ENCODE measurements at places on chromosomes 5 and 9.

DNA sequence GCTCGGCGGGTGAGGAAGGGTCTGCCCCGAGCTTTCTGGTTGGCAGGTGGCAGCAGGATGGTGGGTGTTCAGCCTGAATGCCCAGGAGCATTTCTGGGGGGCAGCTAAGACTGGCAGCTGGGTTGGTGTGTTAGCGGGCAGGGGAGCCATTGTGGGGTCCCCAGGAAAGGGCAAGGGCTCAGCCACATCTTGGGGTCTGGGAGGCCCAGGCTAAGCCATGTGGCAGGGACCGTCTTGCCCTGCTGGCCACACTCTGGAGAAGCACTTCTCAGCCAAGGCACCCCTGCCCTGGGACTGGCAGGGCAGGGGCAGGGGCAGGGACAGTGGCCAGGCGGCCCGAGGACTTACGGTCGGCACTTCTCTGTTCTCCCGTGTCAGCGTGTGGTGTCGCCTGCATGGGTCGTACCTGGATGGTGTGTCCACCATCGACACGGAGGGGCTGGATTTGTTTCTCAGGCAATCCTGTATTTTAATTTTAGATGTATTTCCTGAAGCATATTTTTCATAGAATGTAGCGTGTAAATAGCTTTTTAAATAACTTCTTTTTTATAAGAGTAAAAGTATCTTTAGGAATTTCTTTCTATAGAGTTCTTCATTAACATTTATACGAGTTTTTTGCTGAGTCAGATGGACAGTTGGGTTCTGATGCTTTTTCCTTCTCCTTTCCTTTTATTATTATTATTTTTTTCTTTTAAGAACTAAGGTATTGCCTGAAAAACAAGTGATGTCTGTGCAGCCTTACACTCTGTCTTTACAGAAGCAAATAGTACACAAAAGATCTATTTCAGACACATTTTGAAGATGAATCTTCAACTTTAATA is 102.0 kb downstream of the PHF2 start:
- no peak for DNase-seq

- DNase-seq = no peak
These were observed at the start of gene CYSRT1 for GRCh38 chr9:137224830-137225694. Gene CYSRT1 (plus strand): TSS chr9:137225174. CDS start chr9:137225622, 448 bp downstream.

- no peak for DNase-seq
These were observed 338.2 kb downstream of the NPR3 start for GRCh38 chr5:33049298-33049697.

DNA sequence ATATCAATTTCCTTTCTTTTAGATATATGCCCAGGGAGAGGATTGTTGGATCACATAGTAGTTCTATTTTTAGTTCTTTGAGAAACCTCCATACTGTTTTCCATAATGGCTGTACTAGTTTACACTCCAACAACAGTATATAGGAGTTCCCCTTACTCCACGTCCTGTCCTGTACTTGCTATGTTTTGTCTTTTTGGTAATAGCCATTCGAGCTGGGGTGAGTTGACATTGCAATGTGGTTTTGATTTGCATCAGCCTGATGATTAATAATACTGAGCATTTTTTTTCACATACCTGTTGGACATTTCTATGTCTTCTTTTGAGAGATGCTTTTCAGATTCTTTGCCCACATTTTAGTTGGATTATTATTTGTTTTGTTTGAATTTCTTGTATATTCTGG is 445.9 kb downstream of the NTRK2 start:
- DNase-seq = no peak

DNA sequence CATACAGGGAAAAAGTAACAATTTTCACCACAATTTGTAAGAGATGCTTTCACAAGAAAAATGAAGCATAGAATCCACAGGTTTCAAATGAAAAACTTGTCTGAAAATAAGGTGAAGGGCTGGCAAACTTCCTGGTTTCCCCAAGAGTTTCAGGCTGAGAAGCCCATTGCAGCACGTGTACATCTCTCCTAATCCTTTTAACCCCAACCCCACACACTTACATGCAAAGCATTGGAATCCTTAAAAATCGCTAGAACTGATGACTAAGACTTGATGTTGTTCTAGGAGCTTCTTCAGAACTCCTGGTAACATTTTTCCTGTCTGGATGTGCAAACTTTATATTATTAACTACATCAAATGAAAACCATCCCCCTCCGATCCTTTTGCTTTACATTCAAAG is 317.8 kb upstream of the RGMB start:
- DNase-seq = no peak

- no peak for DNase-seq
These were observed 632.4 kb upstream of the TYRP1 start for GRCh38 chr9:12060811-12061210.

DNA sequence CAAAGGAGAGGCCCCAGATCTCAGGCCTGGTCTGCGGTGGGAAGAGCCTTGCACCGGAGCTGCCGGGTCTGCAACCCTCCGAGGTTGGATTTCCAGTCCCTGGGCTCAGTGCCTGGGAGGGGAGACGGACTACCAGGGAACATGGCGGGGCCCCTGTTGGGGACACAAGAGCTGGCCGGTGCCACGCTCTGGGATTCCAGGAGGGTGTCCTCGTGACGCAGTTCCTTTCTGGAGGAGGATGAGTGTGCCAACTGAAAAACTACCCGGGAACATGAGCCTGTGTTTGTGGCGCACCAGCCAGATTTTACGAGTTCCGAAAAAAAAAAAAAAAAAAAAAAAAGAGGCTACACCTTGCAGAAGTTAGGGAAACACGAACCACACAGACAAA is 9.0 kb downstream of the NRARP start:
- no peak for DNase-seq

DNA sequence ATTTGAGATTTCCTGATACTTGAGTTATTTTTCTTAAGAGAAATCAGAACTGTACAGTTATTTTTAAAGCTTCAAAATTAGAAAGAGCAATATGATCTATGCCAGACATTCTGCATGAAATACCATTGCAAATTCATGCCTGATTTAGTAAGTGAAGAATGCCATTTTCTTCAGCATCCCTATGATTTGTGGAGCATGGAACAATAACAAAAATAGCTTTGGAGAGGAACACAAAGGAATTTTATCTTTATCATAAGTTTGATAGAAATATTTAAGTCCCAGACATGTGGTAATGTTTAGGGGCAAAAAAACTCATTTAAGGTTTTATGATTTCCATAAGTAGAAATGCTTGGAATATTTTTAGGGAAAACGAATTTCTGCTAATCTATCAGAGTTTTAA is 1863.4 kb downstream of the EFNA5 start:
- DNase-seq = no peak

DNA sequence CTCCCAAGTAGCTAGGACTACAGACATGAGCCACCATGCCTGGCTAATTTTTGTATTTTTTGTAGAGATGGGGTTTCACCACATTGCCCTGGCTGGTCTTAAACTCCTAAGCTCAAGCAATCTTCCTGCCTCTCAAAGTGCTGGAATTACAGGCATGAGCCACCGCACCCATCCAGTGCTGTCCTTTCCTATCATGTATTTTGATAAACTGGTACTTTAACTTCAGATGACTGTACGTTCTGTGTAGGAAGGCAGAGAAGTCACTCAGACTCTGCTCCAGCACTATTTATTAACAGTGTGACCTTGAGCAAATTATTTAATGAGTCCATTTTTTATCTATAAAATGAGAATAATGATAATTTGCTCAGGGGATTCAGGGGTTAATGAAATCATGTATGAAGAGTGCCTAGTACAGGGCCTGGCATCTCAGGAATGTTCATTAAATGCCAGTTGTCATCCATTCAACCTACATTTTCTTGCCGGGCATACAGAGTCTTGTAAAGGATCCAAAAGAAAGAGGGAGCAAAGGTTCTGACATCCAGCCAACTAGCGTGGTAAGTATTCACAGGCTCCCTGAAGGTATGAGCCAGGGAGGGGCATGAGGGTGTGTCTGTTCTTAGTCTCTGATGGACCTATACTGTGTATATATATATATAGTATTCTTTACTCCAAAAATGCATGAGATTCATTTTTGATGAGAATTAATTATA is 201.9 kb downstream of the PBX3 start:
- no peak for DNase-seq

DNA sequence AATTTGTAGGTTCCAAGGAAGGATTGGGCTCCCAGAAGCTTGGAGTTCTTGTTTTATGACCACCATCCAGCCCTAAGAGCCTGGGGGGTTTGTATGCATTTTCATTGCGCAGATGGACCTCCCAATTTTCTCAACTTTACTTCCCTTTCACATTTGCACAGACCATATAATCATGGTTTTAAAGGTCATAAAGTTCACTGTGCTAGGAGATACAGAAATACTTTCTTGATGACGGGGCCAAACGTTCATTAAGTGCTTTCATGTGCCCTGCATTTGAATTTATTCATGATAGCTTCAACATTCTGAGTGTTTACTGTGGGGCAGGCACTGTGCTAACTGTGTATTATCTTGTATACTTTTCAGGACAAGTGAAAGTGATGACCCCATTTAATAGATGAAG is 51.5 kb downstream of the WWC1 start:
- DNase-seq = no peak

DNA sequence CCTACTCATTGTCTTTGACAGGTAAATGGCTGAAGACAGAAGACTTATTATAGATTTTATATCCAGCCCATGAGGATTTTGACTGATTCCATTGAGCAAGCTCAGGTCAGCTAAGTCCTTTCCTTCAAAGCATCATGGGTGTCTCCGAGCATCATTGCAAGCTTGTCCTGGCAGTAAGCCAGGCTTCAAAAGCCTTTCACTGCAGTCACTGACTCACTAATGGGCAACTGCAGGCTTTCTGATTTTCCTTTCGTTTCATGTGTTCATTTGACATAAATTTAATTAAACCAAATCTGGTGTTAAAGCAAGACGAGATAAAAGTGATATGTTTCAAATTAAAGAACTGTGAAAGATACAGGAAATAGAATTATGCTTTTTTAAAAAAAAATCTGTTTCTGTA is 426.2 kb downstream of the ANXA1 start:
- DNase-seq = no peak

DNA sequence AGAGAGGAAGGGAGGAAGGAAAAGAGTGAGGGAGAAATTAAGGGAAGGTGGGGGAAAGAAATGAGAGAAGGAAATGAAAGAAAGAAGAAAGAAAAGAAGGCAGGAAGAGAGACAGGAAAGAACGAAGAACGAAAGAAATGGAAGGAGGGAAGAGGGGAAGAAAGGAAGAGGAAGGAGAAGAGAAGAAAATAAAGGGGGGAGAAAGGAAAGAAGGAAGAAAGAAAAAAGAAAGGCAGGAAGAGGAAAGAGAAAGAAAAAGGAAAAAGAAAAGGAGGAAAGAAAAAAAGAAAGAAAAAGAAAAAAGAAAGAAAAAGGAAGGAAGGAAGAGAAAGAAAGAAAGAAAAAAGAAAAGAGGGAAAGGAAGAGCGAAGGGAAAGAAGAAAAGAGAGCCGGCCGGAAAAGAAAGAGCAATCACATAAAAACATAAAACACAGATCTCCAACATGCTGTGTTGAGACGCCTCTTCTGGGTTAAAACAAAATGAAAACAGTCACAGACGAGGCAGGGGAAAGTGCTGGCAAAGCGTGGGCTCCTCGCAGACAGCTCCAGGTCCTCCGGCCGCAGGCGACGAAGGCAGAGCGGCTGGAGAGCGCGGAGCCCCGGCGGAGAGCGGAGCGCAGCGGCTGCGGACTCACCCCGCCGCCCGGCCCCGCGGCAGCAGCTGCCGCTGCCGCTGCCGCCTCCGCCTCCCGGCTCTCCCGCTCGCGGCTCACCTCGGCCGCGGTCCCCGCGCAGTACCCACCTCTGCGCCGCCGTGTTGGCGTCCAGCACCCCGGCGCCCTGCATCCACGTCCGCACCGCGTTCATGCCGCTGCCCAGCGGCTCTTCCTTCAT is 896 bp downstream of the EBF1 start:
- DNase-seq = no peak

GRCh38 chr9:125929846-125930245 is 182.7 kb downstream of the PBX3 start:
- no peak for DNase-seq

GRCh38 chr5:78727786-78728761 is 79.5 kb upstream of the LHFPL2 start:
- no peak for DNase-seq

DNA sequence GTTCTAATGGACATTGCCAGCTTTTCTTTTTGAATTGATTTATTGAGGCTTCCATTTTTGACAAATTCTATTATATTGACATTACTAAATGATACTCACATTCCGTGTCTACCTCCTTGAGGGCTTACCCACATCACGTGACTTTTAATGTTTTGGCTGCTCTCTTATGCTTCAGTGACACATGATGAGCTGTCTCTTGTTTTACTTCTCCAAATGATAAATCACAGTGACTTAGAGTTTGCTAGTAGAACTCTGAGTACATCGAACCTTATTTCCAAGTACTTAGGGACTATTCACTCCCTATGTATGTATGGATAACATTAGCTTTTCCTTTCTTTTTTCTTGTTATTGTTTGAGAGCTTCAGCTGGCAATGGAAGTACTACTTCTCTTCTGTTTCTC is 169.8 kb upstream of the KCNN2 start:
- DNase-seq = no peak

- DNase-seq = no peak
These were observed 379.7 kb downstream of the PSAT1 start for GRCh38 chr9:78676623-78677022.

- DNase-seq = no peak
These were observed 26.4 kb upstream of the TTC39B start for GRCh38 chr9:15333376-15333881.

- no peak for DNase-seq
These were observed 119.1 kb upstream of the RASEF start for GRCh38 chr9:83182071-83182470.

DNA sequence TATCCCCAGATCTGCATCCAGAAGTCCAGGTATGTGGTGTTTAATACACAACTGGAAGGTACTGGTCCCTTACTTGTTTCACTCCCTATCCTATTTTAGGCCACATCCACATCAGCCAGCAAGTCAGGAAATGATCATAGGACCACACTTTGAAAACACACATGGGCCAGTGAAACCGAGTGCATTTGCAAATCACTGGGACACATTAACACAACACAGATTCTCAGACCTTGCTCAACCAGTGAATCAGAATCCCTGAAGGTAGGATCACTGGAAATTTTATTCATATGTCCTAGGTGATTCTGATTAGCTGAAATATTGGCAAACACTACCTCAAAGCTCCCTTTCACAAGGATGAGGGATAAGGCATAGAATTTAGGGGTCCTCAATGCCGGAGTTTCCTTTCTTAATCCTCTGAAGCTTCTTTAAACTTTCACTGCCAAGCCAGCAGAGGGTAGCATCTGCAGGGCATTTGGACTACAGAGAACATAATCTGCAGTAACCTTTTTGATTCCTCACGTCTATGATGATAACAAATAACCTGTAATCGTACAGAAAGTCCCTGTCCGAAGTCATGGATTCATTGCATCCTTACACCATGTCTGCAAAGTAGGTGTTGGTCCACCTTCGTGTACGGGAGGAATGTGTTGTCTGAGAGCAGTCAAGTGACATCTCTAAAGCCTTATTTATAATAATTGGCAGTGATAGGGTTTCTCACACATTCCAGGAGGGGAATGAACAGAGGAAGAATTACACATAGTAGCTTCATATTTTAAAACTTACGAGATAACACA is 11.0 kb upstream of the ABLIM3 start:
- DNase-seq = no peak

- no peak for DNase-seq
These were observed 160.7 kb downstream of the ICE1 start for GRCh38 chr5:5583023-5583765.

GRCh38 chr5:179345433-179346321 is at the start of gene ADAMTS2:
Gene ADAMTS2 (minus strand): TSS chr5:179345461. CDS start chr5:179345328, 133 bp downstream.
- DNase-seq = no peak
